ENCODE measurements at places on chromosomes 3 and 15. TPM values are rescaled to one million over a fixed set of nuclear protein-coding genes. Genes with fewer than 3 reads are reported as not detected.

- DNase-seq, result no peak
Measured at GRCh38 chr3:37985637-37986320, 4.8 kb upstream of the VILL start.

DNA sequence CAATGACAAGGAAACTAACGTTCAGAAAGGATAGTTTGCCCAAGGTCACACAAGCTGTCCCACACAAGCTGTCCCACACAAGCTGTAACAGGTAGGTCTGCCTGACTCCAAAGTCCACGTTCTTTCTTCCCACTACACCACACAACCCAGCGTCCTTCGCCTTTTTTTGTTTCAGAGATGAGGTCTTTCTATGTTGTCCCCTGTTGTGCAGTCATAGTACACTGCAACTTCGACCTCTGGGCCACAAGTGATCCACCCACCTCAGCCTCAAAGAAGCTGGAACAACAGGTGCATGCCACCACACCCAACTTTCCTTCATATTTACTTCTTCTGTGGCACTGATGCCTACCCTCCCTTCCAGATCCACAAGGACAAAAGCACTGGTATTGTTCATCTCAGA, 21.4 kb downstream of the MB21D2 start:
- DNase-seq, result no peak

- no peak for DNase-seq
Measured at GRCh38 chr3:23640471-23641146, 165.1 kb upstream of the UBE2E1 start.

DNA sequence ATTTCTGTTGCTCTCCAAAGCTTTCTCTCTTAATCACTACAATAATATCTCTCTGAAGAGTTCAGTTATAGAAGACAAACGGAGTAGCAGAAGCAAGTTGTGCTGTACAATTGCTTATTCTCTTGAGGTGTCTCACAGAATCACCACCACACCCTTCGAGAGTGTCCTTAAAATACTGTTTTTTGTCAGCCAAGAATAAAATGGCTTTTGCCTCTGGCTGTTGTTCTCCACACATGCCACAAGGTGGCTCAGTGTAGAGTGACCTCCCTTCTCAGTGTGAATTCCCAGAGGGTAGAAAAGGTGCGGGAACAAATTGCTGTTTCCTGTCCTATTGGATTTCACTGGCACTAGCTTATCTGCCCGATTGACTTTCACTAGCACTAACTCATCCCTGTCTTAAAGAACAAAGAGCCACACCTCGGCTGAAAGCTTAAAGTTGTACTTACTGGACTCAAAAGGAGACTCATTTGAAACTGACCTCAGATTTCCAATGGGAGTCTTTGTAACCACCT, 134.2 kb upstream of the SATB1 start:
- peak; percentile 51 for DNase-seq

- no peak for DNase-seq
Measured at GRCh38 chr3:12966847-12967605, 106.2 kb downstream of the IQSEC1 start.

DNA sequence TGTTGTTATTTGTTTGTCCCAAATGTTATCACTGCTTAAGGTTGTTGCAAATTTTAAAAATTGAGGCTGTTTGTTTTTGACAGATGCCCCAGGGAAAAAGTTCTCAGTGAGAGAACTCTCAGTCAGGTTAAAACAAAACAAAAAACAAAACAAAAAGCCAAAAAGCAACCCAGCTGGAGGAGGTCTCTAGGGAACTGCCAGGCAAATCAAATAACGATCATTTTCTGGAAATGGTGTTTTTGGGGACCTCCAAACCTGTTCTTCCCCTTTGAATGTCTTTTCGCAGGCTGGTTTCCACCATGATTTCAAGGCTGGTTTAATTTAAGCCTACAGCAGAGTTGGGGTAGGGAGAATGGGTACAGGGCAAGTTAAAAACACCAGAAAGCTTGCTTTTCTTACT, 27.2 kb downstream of the SPINK8 start:
- no peak for DNase-seq

- no peak for DNase-seq
Measured at GRCh38 chr15:74888716-74889115, 1.1 kb upstream of the MPI start.

- DNase-seq, result no peak
Measured at GRCh38 chr3:66527246-66527645, 26.4 kb upstream of the LRIG1 start.

- no peak for DNase-seq
Measured at GRCh38 chr3:134880431-134880830, 85.4 kb downstream of the EPHB1 start.

- no peak for DNase-seq
Measured at GRCh38 chr3:33315826-33316225, 38.6 kb downstream of the FBXL2 start.

GRCh38 chr15:45799508-45799907, 164.7 kb downstream of the SQOR start:
- no peak for DNase-seq

DNA sequence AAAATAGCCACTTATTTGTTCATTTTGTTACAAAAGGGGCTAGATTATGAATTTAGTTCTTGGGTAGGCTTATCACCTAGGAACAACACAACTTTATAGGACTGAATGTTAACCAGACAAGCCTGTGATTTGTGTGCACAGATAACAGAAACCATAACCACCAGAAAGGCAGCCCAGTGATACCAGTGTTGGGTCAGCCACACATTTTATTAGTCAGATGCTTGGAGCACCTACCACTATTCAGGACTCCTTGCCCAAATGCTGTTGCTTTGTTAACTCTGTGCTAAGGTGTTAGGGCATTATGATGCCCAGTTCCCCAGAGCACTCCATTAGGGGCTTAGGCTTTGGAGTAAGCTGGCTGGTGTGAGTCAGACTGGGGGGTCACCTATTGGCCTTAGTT, 22.5 kb downstream of the PLCL2 start:
- no peak for DNase-seq

- no peak for DNase-seq
Measured at GRCh38 chr3:130423064-130423463, 77.6 kb downstream of the COL6A5 start.

GRCh38 chr3:197428952-197429351, 126.8 kb downstream of the BDH1 start:
- no peak for DNase-seq

GRCh38 chr15:81819924-81820635, 225.7 kb downstream of the MEX3B start:
- no peak for DNase-seq

DNA sequence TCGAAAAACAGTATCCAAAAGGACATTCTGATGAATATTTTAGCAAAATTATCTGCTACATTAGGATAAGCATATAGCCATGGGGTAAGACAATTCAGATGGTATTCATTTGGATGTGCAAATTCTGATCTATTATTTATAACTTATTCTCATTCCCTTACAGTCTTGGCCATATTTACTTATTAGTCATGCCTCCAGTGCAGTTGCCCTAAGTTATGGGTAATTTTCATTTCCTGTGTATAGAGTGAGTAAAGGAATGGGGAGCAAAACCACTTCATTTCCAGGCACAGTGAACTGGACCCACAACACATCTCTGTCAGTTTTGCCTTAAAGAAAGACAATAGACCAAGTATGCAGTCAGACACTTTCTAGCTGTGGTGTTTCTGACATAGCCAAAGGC, 134.3 kb downstream of the POLQ start:
- DNase-seq, result no peak

DNA sequence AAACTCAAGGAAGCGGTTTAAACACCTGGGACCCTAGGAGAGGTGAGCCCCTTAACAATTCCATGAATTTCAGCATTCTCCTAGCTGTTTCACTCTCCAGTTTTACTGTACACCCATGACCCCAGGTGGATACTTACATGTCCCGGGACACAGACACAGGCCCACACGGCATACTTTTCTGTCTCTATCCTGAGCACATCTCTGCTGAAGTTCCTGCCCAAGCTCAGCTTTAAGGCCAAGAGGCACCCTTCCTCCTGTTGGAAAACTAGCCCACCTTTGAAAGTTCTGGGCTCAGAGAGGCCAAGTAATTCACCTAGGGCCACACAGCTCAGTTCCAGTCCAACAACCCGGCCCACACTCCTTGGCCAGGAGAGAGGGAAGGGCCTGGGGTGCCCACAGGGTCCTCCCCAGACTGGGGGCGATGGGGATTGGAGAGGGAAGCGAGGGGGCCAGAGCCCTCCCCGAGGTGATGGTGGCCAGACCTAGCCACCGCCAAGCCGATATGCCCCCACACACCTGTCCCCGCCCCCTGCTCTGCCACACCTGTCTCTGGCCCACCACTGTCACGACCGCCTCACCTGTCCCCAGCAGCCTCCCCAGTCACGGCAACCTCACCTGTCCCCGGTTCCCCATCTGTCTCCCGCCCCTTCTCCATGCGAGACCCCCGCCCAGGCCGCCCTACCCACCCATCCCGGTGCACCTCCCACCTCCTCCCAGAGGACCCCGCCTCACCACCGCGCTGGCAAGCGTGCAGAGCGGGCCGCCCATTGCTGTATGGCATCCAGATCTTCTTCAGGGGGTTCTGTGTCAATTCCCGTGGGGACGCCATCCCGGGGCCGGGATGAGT, 431 bp downstream of the PFKFB4 start:
- no peak for DNase-seq

DNA sequence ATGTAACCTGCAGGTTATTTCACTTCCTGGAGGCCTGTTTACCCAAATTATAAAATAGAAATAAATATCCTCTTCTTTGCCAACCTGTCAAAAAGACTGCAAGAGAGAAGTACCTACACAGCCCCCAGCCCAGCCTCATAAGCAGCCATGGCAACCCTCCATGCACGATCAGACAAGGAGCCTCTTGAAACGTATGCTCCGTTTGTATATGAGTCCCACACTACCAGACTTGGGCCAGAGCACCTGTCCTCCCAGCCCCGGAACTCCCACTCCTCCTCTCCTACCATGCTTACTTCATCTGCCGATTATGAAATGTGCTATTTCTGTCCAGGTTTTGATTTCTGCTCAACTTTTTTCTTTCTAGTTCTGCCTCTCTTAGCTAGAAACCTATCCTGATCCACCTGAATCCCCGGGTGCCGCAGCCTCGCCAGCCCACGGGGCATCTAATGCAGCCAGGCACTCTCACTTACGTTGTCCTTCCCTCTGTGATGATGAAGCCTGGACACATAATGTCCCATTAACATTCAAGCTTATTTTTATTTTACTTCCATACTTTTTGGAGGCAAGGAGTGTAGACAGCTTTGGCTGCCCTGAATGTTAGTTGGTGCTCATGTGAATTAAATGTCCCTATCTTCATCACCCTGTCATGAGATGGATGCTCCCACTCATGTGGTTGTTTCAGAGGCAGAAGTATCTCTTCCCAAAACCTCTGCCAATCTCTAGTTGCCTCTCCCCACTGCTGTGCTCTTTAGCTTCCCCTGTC, 73.8 kb downstream of the MB21D2 start:
- no peak for DNase-seq

GRCh38 chr15:66713843-66714508, 11.9 kb downstream of the SMAD6 start:
- DNase-seq, result no peak

- no peak for DNase-seq
Measured at GRCh38 chr3:157423337-157423736, 13.3 kb upstream of the PTX3 start.

DNA sequence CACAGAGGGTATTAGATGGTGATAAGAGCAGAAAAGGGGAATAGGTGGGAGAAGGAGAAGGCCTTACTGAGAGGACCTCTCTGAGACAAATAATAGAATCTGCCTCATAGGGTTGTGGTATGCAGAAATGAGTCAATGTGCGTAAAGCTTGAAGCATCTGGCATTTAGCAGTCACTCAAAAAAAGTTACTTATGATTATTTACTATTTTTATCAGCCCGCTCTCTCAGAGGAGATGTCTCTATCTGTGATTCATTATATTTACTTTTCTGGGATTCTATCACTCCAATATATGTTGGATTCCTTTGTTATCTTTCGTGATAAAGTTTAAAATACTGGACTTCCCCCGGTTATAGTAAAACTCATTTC, 4.6 kb upstream of the TM4SF1 start:
- no peak for DNase-seq

- DNase-seq, result no peak
Measured at GRCh38 chr3:452221-452620, 255.7 kb downstream of the CHL1 start.

- DNase-seq, result no peak
Measured at GRCh38 chr3:173938616-173939015, 541.1 kb downstream of the NLGN1 start.

- no peak for DNase-seq
Measured at GRCh38 chr15:61584410-61584809, 355.3 kb upstream of the RORA start.

DNA sequence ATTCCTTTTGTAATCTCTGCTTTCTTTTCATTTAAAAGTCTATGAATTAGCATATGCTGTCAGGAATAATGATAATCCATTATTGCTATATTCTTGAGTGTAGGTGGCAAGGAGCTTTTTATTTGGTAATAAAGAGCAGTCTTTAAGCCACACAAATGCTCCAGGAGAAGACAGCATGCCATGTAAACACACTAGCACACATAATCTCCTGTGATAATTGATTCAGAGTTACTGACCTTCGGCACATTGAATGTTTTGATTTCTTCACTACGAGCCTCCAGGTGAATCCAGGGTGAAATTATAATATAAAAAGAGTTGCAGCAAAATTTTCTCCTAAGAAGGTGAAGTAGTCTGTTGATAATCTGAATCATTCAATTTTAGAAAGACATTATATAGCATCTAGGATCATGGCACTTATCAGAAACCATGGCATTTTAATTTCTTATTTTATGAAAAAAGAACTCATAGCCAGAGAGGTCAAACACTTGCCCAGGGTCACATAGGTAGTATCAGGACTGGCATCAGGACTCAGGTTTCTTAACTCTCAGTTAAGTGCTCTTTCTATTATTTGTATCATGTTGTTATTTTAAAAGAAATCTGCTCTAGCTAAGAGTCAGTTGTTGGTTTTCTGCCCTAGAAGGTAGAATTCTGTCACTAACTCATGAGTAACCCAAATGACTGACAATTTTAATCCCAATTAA, 21.3 kb upstream of the DHX36 start:
- DNase-seq, result no peak

- no peak for DNase-seq
Measured at GRCh38 chr15:40618906-40619305, 24.9 kb downstream of the KNL1 start.

- no peak for DNase-seq
Measured at GRCh38 chr3:12226031-12226430, 62.8 kb upstream of the PPARG start.

DNA sequence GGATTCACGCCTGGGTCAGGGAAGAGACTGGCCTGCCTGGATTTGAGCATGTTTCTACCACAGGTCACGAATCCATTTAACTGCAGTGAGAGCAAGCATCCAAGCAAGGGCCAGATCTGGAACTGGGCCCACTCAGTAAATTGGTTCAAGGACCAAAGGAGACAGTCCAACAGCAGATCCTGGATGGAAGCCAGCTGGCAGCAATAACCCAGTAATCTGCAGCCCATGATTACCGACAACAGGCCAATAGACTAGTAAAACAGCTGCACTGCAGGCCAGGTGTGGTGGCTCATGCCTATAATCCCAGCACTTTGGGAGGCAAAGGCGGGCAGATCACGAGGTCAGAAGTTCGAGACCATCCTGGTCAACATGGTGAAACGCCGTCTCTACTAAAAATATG, 11.8 kb downstream of the SAMD7 start:
- DNase-seq, result no peak

The MAGEL2 gene
- not detected for total RNA-seq

The GPR27 gene
- not detected for total RNA-seq

The HYAL1 gene
- total RNA-seq, result 0.16 TPM

The RTP1 gene
- total RNA-seq, result not detected

The TNIK gene
- 47.3 TPM for total RNA-seq

The GOLGA6D gene
- 0.19 TPM for total RNA-seq

The MME gene
- 0.91 TPM for total RNA-seq

The ADAMTS9 gene
- total RNA-seq, result not detected

The ZNF197 gene
- 16.1 TPM for total RNA-seq

The AGBL1 gene
- total RNA-seq, result not detected

The FAM43A gene
- total RNA-seq, result 3.8 TPM

The KCNAB1 gene
- 0.23 TPM for total RNA-seq

The OSTN gene
- not detected for total RNA-seq

All from naive thymus-derived CD8-positive, alpha-beta T cell (primary cell).